ENCODE measurements at places on chromosomes 5 and 9. TPM values are rescaled to one million over a fixed set of nuclear protein-coding genes. Genes with fewer than 3 reads are reported as not detected.

DNA sequence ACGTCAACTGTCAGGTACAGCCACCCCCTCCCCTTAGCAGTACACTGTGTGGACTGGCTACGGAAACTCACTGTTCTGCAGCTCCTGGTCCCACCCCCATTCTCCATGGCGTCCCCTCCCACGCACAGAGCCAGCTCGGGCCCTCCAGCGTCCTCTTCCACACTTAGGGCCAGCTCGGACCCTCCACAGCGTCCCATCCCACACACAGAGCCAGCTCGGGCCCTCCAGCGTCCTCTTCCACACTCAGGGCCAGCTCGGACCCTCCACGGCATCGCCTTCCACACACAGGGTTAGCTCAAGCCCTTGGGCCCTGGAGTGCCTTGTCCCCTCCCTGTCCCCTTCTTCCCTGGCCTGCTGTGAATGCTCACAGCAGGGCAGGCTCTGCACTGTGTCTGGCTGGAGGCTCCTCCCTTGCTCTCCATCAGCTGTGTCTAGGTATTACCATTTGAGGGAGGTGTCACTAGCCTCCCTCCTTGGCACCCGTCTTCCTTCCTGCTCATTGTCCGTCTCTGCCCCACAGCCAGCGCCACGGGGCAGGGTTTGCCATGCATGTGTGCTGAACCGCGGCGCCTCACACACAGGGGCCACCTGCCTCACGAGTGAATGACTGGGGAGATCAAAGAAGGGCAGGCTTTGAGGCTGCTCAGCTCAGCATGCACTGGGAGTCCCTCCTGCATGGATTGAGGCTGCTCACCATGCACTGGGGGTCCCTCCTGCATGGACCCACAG is 78.5 kb upstream of the CACNA1B start:
- DNase-seq = no peak

DNA sequence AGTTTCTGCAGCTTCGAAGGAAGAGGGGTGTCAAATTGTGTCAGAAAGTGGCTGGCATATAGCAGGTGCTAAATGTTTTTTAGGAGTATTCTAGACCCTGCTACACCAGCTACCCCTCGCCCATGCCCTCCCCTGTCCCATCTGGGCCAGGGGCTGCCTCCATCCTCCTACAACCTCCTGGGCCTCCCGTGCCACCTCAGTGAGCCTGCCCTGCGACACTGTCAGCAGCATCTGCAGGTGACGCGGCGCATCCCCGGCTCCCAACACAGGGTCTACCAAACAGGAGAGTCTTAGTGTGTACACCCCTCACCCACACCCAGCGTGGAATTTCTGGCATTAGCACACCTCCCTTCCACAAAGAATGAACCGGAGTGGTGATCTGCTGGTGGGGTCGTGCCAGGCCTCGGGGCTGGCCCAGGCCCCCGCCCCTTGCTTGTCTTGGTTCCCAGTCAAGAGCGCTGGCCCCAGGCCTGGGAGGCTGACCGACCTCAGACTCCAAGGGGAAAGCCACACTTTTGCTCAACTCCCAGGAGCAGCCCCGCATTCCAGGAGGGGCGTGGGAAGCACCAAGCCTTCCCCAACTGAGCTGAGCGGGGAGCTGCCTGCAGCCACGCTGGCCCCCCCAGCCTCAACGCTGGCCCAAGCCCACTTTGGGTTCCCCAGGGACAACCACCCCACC is 55.2 kb downstream of the NEURL1B start:
- DNase-seq = no peak

DNA sequence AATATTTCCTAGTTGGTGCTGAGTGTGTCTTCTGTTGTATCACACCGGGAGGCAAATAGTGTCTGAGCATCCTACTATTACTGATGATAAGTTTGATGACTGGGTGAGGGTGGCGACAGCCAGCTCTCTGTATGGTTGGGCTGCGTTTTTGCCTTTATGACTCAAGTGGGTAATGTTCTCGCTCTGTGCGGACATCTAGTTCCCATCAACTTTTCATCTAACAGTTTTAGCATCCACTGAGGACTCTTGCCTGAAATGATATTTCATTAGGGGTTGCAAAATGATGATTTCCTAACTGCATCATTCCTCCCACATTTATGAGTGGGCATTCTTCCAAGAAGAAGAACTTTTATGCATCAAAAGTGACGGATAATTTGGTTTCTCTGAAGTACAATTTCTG is 26.5 kb downstream of the HMCN2 start:
- DNase-seq = no peak

- DNase-seq = no peak
Measured at GRCh38 chr9:111107141-111107540, 68.9 kb upstream of the LPAR1 start.

GRCh38 chr5:82387001-82387818 is 109.1 kb upstream of the RPS23 start:
- no peak for DNase-seq

DNA sequence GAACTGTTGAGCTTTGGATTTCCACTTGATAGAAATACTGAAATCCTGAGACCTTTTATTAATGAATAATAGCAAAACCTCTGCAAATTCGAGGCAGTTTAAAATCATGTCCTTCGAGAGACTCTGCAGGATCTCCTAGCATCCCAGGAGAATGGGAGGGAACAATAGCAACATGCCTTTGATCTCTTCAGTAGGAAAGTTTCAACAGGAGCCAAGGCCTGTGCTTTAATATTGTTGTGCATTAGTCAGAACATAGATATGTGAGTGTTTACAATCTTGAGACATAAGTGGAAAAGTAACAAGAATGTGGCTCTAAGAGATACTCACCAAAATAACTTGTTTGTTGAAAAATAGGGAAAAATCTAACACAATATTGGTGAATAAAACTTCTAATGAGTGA is 83.3 kb upstream of the LHFPL2 start:
- DNase-seq = no peak

C5orf52 gene
- not detected for total RNA-seq

DNA sequence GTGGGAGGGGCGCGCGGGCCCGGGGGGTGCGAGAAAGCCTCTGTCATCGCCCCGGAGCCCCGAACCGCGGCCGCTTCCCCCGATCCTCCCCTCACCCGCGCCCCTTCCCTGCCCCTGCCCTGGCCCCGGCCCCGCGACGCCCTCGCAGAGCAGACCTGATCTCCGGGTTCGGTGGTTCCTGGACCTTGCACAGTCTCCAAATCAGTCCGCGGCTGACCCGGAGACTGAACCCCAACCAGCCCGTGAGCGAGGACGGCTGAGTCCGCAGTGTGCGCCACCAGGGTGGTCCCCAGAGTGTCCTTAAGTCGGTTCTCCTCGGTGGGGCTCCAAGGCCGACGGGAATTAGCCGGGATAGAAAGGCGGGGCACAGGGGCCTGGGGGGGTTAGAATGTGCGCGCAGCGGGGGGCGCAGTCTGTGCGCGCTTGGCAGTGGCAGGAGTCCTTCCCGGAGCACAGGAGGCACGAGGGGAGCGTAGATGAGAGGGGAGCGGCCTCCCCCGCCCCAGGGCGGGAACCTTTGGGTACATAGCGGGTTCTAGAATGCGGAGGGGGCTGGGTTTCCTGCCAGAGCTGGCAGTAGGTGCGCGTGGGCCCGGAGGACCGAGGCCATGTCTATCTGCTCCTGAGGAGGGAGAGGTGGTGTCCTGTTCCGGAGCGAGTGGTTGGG is 779 bp downstream of the PKN3 start:
- DNase-seq = no peak

Data from kidney epithelial cell (primary cell).